SHP77 (cell line): ENCODE measurements at places on chromosomes 7 and 10.

- DNase-seq: peak; percentile 47
Observed at GRCh38 chr10:33337326-33337957, 3.0 kb upstream of the NRP1 start.

GRCh38 chr7:66751945-66752344 lies 11.4 kb downstream of the RABGEF1 start:
- no peak for DNase-seq

DNA sequence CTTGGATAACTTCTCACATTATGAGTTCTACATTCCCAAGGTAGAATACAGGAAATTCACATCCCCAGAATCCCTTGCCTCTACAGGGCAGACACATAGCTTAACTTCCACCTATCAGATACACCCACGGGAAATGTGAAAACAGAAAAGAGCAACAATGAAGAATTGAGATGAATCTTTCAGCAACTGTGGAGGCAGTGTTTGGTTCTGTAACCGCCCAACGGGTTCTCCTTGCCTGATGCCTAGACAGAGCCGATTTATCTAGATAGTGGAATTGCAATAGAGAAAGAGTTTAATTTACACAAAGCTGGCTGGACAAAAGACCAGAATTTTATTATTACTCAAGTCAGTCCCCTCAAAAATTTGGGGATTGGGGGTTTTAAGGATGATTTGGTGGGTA lies 138.8 kb downstream of the MTPAP start:
- DNase-seq: no peak

DNA sequence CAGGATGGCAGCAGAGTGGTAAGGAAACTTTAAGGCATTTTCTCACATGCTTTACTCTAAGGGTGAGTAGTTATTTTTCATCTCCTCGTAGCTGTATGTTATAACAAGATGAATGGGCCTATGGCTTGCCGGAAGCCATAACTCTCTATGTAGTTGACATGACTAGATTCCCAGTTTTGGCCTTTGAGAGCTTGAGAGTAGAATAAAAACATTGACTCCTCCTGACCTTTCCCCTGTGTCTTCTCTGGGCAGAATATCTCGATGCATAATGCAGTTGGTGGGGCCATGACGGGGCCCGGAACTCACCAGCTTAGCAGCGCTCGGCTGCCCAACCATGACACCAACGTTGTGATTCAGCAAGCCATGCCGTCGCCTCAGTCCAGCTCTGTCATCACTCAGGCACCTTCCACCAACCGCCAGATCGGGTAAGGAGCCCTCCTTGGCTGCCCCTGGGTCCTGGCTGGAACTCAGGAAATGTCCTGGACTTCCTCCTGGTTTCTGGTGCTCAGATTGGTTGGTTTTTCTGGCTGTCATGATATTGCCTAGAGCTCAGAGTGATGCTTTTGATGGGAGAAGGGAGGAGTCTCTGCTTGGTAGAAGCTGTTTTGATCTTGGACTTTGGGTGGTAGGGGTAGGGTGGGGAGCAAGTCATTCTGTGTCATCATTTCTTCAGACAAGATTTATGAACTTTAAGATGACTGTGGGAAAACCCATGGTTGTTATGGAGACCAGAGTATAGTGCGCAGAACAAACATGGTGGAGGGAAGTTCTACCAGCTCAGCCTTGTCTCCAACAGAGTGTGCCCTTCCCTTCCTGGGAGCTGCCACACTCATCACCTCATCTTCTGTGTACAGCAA lies 158.0 kb downstream of the CREB5 start:
- DNase-seq: no peak

DNA sequence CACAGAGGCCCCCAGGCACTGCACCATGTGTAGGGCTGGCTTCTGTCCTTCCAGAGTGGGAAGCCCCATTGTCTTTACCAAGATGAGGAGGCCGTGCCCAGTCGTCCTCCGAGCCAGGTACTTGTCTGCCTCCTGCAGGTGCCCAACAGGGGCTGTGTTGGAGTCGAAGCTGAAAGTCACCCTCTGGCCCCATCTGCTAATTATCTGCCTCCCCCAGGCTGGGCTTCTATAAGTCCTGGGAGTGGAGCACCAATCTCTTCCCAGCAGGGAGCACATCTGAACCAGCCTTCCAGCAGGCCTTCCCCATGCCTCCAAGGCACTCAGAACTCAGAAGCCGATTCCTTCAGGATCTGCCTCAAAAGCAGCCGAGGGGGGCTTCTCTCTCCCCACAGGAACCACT lies 11.6 kb upstream of the CHST15 start:
- DNase-seq: no peak

GRCh38 chr7:138247568-138248333 lies 171.5 kb downstream of the AKR1D1 start:
- no peak for DNase-seq

DNA sequence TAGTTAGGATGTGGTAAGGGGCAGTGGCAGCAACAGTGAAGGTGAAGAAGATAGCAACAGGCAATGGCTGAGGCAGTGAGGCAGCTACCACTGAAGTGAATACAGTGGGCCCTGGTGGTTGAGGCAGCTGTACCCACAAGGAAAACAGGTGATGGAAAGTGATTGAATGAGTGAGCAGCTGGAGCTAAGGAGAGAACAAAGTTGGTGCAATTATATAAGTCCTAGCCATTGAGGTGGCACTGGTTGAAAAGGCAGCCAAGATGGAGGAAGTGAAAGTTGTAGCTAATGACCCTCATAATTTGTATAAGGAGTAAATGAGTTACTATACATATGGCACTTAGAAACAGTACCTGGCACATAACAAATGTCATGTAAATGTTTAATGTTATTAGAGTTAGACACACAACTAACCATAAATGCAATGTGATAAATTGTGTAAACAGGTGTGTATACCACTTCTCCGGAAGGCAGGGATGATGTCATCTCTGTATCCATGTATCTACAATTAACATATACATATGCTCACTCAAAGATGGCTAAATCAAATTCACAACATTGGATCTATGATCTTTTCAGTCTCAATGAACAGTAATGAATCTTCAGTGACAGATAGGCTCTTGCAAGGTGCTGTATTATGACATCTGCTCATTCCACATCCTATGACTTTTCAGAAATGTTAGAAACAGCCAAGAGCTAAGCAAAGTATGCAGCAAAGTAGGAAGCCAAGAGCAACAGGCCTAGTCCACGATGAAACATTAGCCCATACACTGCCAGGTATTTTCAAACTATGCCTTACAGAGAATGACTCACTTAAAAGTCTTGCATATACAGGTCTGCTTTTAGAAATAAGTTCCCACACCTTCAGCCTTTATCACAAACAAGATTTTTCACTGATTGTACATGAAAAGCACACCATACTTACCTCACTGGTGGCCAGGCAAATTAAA lies 10.7 kb downstream of the XPNPEP1 start:
- DNase-seq: peak; percentile 48

GRCh38 chr10:43682956-43683355 lies 34.3 kb upstream of the ZNF32 start:
- DNase-seq: no peak

GRCh38 chr7:117480978-117481377 lies 1.2 kb downstream of the CFTR start:
- DNase-seq: no peak

DNA sequence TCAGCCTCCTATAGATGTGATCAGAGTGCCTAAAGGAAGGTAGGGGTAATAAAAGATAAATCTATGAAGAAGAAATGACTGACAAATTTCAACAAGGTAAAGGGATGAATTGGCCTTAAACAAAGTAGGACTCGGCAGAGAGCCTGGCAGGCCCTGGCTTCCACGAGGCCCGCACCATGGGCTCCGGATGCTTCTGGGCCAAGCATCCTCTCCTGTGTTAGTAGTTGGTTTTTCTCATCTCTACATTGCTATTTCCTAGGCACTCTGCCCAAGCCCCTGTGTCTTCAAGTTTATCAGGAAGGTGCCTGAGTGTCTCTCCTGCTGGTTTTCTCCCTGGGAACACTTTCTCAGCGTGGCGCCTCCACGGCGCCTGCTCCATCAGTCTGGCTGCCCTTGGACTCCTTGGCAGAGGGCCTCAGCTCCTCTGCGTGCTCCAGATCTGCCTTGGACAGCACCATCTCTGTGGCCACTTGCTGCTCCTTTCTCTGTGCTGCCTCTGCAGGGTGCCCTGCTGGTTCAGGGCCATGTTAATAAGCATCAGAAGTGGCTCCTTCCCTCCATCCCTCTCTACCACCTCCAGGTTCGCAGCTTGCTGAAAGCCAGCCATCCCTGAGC lies 413.3 kb upstream of the DPP6 start:
- no peak for DNase-seq

DNA sequence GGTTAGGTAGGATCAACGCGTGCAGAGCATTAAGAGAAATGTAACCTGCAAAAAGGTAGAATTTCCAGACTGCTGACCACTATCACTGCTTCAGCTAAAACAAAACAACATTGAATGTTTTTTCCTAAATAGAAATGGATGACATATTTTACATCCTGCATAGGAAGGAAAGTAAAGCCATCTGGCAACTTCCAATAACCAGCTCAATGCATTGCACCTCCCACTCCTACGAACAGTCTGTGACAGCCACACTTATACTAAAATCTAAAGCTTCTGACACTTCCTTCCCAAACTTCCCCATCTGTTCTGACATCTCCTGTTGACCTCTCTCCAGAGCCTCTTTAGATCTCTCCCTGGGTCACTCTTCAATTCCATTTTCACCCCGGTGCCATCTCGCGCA lies 47.1 kb downstream of the NRCAM start:
- no peak for DNase-seq

DNA sequence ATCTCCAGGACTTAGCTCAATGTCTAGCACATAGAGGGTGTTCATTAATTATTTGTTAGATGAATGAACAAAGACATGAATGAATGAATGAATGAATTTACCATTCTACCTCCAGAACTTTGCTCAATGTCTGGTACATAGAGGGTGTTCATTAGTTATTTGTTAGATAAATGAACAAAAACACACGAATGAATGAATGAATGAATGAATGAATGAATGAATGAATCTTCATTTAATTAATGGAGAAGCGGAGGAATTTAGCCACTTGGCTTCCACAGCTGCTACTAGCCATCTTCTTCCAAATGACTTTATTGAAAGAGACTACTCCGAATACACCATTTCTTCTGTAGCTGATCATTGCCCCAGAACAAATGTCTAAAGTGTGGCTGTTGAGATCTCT lies 368.9 kb downstream of the FRMD4A start:
- no peak for DNase-seq

DNA sequence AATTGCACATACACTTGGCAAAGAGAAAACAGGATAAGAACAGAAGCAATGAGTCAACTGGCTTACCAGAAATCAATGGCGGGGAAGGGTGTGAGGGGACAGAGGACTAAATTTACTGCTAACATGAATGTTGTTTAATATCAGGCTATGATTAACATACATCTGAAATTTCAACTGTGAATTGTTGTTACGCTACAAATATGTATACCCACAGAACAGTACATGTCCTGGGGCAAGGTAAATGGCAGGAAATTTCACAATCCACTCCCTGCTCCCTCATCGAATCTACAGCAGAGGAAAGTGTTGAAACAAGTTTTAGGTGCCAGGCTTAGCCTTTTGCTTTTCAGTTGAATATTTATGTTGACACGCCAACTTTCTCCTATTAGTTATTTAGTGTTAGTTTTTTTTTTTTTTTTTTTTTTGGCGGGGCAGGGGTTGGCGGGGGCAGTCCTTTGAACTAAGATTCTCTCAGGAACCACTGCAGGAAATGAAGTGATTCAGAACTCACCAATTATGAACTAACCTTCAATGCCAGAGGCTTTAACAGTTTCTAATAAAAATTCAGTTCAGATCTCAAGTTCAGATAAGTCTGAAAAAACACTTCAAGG lies 99.0 kb downstream of the UBE2H start:
- DNase-seq: no peak

- no peak for DNase-seq
Observed at GRCh38 chr7:95028683-95029082, 121.3 kb downstream of the PPP1R9A start.

GRCh38 chr10:77907900-77908717 lies 18.4 kb downstream of the DLG5 start:
- DNase-seq: no peak

DNA sequence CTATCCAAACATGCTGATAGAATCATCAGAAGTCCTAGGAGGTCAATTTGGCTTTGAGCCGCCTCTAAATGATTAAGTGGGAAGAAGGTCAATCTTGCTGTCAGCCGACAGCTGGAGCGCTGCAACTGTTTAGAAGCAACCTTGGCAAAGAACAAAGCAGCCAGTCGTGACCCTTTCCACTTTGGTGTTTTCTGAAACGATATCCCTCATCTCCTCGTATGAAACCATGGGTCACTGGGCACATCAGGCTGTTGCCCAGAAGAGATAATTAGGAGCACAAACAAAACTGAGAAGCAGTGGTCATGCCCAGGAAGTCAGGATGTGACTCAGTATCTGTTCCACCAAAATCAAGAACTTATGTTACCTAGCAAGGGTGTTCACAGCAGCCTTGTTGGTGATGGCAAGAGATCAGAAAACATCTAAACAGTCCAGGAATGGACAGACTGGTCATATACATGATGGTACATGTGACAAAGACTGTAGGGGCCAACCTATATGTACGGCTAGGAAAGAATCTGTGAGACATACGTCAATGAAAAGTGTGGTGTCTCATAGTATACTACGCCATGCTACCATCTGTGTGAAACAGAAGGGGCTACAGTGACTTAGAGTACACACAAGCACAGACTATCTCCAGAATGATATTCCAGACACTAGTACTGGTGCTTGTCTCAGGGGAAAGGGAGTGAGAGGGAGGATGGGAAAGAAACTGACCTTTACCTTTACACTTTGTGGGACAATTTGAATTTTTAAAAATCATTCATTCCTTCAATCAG lies 22.4 kb downstream of the STN1 start:
- DNase-seq: no peak

DNA sequence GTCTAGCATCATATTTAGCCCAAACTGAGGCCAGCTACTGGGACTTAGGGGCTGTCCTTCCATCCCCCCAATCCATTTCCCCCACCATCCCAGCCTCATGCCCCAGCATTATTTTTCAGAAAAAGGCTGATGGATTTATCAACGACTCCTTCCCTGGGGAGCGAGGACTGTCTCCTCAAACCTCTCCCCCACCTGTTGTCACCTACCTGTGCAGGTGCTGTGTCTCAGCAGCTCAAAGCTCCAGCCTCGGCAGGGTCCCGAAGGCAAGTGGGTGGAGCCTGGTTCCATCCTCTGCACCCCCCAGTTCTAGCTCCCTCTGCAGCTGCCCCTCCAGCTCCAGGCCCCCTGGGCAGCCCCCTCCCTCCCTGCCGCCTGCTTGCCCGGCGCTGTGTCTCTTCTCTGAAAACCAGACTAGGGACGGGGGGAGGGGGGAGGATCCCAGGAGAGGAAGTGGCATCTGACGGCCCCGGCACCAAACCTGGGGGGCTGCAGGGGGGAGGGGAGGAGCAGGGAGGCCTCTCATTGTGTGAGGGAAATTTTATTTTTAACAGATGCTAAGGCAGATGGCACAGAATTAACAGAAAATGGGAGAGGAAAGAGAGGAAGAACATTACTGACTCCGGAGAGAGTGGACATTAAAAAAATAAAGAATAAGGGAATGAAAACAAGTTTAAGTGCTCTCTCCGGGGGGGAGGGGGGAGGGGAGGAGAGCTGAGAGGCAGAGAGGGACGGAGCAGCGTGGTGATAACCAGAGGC lies 61.7 kb upstream of the PAX2 start:
- DNase-seq: no peak

GRCh38 chr7:48452218-48452617 lies 281.0 kb downstream of the ABCA13 start:
- DNase-seq: no peak
